GDM1 (cell line): ENCODE measurements at places on chromosomes 6 and 20.

DNA sequence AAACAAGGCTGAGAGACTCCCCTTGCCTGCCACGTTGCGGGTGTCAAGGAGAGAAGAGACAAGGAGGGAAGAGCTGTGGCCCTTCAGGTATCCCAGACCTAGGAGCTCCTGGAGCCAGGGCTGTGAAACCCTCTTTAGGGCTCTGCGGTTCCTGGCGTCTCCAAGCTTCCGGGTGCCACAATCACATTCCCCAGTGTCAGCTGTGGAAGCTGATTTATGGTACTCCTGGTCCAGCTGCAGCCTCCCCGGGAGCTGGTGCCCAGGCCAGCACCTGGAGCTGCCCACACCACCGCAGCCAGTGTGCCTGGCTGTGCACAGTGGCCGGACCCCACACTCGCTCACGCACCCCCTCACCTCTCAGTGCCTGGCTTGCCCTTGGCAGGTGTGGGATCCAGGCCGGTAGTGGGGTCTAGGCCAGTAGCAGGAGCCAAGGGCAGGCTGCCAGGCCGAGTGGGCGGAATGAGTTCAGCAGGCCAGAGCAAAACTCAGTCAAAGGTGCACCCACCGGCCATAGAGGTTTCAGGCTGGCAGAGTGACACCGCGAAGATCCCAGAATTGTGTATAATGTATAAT, 58.9 kb upstream of the L3MBTL3 start:
- no peak for DNase-seq

DNA sequence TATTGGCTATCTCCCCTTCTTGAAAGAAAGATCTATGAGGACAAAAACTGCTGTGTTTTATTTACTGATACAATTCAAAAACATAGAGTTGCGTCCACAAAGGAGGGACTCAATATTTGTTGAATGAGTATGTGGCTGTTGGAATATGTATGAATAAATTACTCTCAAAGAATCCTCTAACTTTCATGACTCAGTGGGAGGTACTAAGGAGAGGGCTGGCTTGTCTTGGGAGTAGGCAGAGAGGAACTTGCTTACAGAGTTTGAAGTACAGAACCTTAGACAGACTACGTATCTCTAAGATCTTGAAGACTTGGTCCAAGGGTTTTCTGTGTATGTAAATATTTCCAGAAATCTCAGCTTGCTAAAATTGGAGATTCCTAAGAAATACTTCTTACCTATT, 504.0 kb upstream of the PTCHD4 start:
- no peak for DNase-seq

GRCh38 chr20:63518351-63518861, 2.2 kb upstream of the PPDPF start:
- no peak for DNase-seq

- DNase-seq, result no peak
Measured at GRCh38 chr6:142275236-142276006, 26.4 kb upstream of the ADGRG6 start.

- no peak for DNase-seq
Measured at GRCh38 chr6:108627692-108628550, 67.2 kb downstream of the FOXO3 start.

GRCh38 chr6:138726757-138727097, 46.8 kb upstream of the CCDC28A start:
- DNase-seq, result no peak

- DNase-seq, result no peak
Measured at GRCh38 chr6:130524552-130524951, 158.7 kb downstream of the TMEM200A start.

- DNase-seq, result no peak
Measured at GRCh38 chr6:129681913-129682205, 28.1 kb downstream of the ARHGAP18 start.

- no peak for DNase-seq
Measured at GRCh38 chr6:101429270-101429669, 35.8 kb downstream of the GRIK2 start.

DNA sequence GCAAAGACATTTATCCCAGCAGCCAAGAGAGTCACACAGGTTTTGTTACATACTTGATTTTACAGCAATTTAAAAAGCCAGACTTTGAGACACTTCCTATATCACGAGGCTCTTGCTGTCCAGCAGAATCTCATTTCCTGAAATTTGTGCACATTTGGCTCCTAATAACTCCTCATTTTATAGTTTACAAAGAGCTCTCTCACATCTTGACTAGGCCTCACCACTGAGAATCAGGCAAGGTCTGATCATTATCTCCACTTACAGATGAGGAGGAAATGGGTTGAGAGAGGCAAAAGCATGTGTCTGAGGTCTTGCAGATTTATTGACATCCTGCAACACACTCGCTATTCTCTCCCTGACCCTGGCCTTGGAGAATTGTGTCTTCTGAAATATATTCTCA, 426.8 kb downstream of the MAFB start:
- DNase-seq, result no peak

DNA sequence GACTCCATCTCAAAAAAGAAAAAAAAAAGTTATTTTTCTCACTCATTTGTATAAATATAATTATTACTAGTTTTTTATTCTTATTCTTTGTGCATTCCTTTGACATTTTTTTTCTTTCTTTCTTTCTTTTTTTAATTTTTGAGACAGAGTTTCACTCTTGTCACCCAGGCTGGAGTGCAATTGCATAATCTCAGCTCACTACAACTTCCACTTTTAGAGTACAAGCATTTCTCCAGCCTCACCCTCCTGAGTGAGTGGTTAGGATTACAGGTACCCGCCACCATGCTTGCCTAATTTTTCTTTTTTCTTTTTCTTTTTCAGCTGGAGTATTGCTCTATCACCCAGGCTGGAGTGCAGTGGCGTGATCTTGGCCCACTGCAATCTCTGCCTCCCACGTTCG, 51.4 kb upstream of the JARID2 start:
- no peak for DNase-seq

DNA sequence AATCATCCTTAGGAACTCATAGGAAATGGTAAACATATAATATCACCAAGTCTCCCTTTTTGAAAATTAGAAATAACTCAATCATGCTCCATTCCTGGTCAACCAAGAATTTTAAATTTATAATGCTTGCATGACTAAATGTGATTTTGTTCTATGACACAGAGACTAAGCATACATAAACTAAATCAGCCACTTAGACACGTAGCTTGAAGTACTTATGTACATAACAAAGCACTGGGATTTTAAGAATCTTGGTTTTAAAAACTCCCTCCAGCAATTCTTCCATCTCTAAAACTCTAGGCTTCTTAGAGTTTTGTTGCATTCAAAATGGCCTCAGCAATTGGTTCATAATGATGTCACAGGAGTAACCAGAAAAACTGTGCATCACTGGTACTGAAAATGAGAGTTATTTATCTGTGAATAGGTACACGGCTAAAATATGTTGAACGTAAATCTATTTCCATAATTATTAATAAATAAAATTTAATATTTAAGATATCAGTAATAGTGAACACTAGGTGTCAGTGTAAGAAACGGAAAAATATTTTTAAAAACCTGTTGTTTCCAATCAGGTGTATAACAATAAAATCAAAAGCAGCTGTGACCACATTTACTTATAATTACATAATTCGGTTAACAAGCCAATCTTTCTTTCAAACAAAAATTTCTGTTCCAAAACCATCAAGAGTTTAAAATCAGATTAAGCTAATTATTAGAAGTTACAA, 241.6 kb upstream of the RUNX2 start:
- no peak for DNase-seq

DNA sequence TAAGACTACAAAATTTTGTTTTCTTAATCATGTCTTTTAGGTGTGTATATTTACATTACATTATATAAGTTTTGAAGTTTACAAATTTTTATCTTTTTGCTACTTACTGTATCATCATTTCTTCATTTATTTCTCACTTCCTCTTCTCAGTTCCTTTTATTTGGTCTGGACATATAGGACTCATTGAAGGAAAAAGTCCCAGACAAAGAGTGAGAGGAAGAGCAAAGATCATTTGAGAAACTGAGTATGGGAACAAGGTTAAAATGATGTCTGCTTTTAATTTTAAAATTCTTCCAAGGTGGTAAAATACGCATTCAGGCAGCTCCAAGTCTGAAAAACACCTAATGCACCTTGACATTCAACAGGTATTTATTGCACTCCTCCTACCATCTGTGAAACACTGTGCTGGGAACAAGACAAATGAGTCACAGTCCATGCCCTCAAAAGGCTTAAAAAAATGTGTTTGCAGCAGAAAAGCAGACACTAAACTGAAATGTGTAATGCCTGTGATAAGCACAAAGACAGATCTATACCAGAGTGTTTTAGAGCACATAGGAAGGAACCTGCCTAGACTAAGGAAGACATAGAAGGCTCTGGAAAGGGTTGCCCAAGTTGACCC, 63.2 kb downstream of the PKIB start:
- DNase-seq, result no peak

GRCh38 chr6:85537055-85537494, 56.6 kb downstream of the SNX14 start:
- DNase-seq, result no peak

DNA sequence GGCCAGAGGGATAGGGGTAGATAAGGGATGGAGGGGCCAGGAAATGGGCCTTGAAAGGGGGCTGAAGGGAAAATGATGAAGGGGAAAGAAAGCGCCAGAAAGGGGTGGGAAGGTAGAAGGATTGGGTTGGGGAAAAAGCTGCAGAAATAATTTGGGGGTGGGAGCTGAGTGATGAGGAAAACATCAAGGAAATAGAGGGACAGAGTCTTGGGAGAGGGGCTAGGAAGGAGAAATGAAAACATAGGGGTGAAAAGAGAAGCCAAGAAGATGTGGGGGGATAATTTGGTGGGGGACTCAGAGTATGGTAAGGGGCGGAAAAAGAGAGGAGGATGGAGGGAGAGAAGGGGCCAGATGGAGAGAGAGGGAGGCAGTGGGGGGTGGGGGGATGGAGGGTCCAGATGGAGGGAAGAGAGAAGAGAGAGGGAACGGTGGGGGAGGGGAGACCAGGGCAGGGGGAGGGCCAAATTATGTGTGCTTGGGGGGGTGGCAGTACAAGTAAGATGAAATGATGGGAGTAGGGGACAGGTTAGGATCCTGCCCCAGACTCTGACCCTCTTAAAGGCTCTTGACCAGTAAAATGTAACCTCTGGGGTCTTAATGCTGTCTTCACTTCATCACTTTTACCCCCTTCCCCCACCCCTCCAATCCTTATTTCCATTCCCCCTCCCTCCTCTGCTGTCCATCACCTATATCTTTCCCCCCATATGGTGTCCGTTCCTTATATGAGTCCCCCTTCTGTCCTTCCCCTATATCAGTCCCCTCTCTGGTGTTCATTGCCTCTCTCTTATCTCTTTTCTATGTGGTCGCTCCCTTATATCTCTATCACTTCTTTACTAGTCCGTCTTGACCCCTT, 852 bp downstream of the SYNGAP1 start:
- no peak for DNase-seq
